Muscle of back (tissue), 13 donors: ENCODE measurements at places on chromosomes 3 and 15. TPM values are rescaled to one million over a fixed set of nuclear protein-coding genes. Genes with fewer than 3 reads are reported as not detected.

DNA sequence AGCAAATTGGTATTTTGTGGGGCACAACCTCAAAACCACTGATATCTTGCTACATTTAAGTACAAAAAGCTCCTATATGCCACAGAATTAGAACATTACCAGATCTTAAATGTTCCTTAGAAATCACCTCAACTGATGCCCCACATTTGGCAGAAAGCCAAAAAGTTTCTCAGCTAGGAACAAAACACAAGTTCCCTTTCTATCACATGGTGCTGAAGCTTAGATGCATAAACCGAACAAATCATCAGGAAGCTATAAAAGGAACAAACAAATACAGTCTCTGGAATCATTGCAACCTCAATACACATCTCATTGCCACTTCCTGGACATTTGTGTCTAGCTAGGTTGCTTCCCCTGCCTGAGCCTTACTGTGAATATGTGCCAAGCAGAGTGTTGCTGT, 492.6 kb downstream of the LPP start:
- peak; percentile 23 for DNase-seq

DNA sequence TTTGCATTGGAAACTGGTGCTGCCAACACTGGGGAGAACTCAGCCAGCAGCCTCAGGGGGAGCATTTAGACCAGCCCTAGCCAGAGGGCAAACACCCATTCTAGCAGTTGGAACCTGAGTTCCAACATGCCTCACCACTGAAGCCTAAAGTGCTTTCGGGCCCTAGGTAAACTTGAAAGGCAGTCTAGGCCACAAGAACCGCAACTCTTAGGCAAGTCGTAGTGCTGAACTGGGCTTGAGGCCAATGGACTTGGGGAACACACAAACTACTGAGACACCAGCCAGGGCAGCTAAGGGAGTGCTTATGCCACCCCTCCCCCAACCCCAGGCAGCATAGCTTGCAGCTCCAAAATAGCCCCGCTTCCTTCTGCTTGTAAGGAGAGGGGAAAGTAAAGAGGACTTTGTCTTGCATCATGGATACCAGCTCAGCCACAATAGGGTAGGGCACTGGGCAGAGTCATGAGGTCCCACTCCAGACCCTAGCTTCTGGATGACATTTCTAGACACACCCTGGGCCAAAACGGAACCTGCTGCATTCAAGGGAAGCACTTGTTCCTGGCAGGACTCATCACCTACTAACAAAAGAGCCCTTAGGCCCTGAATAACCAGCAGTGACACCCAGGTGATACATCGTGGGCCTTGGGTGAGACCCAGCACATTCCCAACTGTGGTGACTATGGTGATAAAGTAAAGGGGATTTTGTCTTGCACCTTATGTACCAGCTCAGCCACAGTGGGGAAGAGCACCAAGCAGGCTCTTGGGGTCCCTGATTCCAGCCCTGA, 37.3 kb upstream of the TEX9 start:
- DNase-seq = no peak

- DNase-seq = no peak
Observed at GRCh38 chr3:622314-622713, 425.8 kb downstream of the CHL1 start.

GRCh38 chr15:43299411-43299810, 31.0 kb downstream of the LCMT2 start:
- no peak for DNase-seq

DNA sequence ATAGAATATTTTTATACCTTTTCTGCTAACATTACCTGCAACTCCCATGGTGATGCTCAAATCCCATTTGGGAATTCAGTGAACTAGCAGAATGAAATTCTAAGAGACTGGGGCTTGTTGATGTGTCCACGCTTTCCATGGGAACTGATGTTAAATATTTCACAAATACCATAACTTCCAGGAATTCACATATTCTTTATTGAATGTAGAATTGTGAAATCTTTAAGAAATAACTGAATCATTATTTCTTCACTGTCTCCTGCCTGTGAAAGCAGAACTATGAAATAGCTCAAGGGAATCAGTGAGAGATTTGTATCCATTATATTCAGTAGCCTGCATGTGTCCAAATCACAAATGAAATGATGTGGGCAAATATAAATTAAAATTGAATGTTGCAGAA, 130.8 kb downstream of the SERPINI1 start:
- no peak for DNase-seq

GRCh38 chr3:81985996-81986723, 224.7 kb upstream of the GBE1 start:
- no peak for DNase-seq

DNA sequence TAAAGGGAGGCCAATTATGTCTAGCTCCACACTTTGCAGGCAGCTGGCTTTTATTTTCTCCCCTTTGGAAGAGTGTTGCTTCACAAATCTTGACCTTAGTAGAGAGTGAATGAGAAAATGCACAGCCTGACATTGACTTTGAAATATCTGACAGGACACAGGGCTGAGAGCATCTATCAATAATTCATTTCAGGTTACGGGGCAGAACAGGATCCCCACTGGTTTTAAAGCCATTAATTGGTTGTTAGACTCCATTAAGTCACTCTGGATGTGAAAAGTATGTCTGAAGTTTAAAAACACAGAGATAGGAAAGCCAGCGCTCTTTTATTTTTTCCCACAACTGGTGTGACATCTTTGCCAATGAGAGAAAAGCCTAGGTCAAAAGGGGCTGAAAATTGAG, 251.9 kb upstream of the TMC3 start:
- DNase-seq = no peak

DNA sequence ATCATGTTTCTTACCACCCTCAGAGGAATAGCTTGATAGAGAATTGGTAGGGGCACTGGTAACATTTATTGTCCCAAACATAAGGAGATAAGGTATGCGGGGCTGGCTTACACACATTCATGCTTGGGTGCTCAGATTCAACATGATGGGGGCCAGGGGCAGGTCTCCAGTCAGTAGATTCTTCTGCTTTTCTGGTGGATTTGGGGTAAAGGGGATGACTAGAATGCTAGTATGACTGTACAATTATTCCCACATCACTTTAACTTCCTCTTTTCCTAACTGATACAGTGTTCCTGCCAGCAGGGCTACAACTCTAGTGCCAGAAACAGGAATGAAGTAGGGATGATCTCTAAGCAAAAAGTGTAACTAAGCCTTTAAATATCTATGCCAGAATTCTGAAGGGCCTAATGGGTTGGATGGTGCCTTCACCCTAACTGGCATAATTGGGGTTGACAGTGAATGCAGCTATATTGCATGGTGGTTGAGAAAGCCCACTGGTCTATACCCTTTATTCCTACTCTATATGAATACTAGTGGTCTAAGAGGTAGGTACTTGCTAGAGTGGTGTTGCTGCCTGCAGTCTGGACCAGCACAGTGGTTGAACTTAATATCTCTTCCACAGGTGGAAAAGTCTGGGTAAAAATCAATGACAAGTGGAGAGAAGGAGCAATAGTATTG, 117.4 kb downstream of the IL12A start:
- peak; percentile 23 for DNase-seq

GRCh38 chr15:39504808-39505207, 76.1 kb upstream of the THBS1 start:
- no peak for DNase-seq

- DNase-seq = no peak
Observed at GRCh38 chr3:129607391-129608068, 1.1 kb upstream of the PLXND1 start.

GRCh38 chr15:42577514-42578031, 2.2 kb downstream of the STARD9 start:
- peak; percentile 66 for DNase-seq

DNA sequence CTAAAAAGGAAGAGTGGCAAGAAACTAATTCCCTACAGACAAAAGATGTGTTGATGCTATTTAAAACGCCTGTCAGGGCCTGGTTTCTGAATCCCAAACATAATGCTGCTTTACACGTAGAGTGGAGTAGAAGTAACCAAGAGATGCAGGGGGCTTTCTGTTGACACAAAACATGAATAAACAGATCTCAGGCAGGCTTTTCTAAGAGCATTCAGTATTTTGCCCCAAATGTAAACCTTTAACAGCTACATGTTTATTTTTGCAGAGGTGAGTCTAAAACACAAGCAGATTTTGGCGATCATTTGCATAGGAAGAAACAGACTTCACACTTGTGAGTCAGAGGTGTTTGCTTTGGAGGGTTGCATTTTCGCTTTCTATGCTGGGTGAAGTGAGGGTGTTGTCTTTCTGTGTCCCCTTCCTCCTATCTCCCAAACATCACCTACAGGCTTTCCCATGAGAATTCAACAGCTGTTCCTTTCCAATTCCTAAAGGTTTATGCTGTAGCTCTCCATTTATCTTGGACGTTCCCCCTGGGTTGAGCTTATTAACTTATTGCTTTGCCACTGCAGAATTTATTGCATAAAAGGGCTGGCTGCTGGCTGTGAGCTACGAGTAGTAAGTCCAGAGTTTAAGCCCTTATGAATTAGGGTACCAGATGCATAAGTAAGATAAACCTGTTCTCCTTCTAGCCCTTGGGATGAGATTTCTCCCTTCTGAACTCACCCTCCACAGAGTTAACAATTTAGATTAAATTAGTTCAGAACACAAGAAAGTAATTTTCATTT, 156.7 kb downstream of the DIPK2A start:
- DNase-seq = no peak

- DNase-seq = no peak
Observed at GRCh38 chr3:119748991-119749390, 32.9 kb upstream of the NR1I2 start.

- no peak for DNase-seq
Observed at GRCh38 chr3:23566499-23566898, 239.3 kb upstream of the UBE2E1 start.

GRCh38 chr15:58038426-58039078, 27.0 kb downstream of the ALDH1A2 start:
- DNase-seq = no peak

- no peak for DNase-seq
Observed at GRCh38 chr3:10240799-10241198, 7.5 kb upstream of the TATDN2 start.

DNA sequence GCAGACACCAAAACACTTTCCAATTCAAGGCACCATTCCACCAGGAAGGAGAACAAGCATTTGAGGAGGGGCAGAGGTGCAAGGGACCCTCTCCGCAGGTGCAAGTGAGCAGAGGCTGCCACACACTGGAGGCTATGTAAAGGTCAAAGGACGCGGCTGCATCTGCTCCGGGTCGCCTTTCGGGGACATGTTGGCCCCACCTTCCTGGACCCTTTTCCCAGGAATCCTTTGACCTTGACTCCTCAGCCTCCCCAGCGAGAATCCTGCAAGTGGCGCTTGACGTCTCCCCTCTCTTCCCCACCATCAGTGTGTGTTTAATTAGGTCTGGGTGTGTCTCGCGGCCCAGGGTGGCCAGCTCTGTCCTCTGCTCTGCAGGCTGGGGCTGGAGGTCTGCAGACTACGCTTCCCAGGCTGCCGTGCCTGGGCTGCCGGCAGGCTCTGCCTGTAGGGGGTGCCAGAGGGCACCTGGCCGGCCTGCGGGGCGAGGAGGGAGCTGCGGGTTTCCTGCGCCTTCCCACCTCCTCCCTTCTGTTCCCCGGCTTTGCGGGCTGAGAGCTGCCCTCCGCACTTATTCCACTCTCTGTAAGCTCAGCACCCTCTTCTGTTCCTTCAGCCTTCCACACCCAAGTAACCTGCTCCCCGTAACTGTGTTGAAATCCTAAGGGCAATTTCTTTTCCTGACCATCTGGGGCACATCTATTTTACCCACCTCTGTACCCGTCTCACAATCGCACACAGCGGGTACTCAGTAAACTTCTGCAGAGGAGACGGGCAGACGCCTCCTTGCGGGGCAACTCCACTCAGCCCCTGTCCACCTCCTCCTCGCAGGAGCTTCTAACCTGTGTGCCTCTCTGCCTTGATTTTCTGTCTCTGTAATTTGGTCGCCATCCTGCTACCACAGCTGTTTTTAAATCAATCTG, 129.8 kb downstream of the NSMCE3 start:
- DNase-seq = peak; percentile 57

GRCh38 chr3:48092270-48092669, 76.1 kb upstream of the MAP4 start:
- DNase-seq = no peak

- no peak for DNase-seq
Observed at GRCh38 chr3:64796607-64797399, 109.0 kb upstream of the ADAMTS9 start.

DNA sequence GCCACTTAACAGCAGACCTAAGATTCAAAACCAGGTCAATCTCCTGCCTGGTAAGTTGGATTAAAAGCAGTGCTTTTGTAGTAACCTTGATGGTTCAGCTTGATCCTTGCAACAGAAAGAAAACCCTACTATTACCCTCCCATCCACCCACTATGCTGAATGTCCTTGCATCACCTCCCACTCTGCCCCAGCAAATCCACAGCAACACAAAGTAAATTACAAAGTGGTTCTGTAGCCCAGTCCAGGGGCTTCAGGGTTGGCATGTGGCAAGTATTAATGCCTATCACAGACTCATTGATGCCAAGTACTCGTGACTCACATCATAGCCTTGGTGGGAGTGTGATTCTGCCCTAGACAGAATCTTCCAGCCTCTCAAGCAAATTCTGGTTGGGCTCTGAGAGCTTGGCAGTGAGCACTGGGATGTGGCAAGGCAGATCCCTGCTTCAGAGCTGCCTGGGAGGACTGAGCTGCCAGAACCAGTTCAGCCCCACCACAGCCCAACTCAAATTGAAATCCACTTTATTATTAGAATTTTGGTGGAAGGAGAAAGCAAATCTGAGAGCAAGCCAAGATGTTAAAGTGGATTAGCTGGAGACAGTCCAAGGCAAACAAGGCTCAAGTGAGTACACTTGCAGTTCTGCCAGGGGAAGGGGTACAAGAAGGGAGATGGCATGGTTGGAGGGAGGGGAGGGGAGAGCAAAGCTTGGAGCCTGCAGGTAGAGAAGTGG, 225.8 kb upstream of the UMPS start:
- DNase-seq = no peak

GRCh38 chr3:111971533-111972130, 7.2 kb upstream of the ABHD10 start:
- DNase-seq = no peak

- DNase-seq = peak; percentile 12
Observed at GRCh38 chr15:95494971-95495541, 835.4 kb upstream of the NR2F2 start.

DNA sequence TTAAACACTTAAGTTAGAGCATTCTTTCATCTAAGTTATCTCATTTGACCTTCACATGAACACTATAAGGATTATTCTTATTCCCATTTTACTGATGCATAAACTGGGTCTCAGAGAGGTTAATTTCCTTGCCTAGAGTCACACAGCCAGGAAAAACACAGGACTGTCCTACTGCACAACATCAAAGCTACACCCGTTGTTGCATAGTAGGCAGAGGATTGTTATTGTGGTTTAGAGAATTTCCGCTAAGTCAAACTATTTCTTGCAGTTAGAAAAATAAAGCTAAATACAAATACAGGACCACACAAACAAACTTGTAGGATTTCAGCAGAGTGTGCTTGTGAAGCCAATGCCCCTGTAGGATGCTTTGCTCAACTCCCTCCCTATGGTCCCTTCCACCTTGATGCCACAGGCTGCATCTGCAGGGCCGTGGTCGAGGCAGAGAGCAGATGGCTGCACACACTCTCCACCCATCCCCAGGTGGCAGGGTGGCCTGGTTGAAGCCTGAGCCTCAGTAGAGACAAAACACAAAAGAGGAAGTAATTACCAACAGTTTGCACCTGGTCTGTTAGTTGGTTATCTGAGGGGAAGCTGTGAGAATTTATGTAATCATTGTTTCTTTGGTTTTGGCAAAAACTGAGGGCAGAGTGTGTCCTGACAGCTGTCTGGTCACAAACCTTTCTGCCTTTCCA, 41.1 kb upstream of the SKOR1 start:
- no peak for DNase-seq

Gene HMG20A
- polyA plus RNA-seq = 56.0 TPM

Gene SEC22C
- 24.1 TPM for polyA plus RNA-seq

Gene ACOX2
- polyA plus RNA-seq = 17.9 TPM

Gene GOLGA8T
- not detected for polyA plus RNA-seq

Gene PEX5L
- polyA plus RNA-seq = 0.16 TPM

Gene SQOR
- 5.6 TPM for polyA plus RNA-seq

Gene IMPG2
- 1.2 TPM for polyA plus RNA-seq

Gene COLQ
- polyA plus RNA-seq = 27.1 TPM

Gene CNTN6
- polyA plus RNA-seq = 1.4 TPM
